Fibroblast of the aortic adventitia (primary cell): ENCODE measurements at places on chromosomes 7 and 10. TPM values are rescaled to one million over a fixed set of nuclear protein-coding genes. Genes with fewer than 3 reads are reported as not detected.

The CHRM2 gene
- 1.2 and 26.4 TPM in 2 replicates for total RNA-seq

The CD36 gene
- total RNA-seq, result 1.7 and 561 TPM in 2 replicates

The PRSS2 gene
- total RNA-seq, result not detected in 2 replicates

The HELLS gene
- 19.7 and 139 TPM in 2 replicates for total RNA-seq

The TUBAL3 gene
- not detected in 2 replicates for total RNA-seq

The OPALIN gene
- not detected in 2 replicates for total RNA-seq

The SLC26A5 gene
- total RNA-seq, result not detected in 2 replicates

The ZNF37A gene
- total RNA-seq, result 6.0 and 16.2 TPM in 2 replicates
